CD4-positive, alpha-beta T cell treated with Interleukin-15 for 1 hour (primary cell): ENCODE measurements at places on chromosomes 6 and 20.
A peak's percentile ranks its signal among the peaks of the same experiment; 100 is the strongest.

GRCh38 chr6:108518714-108519576 lies 41.8 kb upstream of the FOXO3 start:
- DNase-seq = no peak

DNA sequence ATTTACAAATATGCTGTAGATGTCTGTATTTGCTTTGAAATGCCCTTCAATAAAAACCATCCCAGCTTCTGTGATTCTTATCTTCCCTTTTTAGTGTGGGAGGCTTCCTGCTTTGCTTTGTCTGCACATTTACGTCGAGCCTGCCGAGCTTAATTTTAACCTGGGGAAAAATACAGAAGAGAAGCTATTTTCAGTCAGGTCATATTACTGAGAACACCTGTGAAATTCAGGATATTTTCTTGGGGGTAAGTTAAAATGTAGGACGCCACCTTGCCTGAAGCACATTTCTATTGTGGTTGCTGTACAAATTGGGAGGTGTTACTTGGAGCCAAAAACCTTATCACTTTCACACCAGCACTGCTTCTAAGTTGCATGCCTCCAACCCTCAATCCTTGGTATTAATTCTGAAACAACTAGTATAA lies 43.6 kb upstream of the FUCA2 start:
- no peak for DNase-seq

GRCh38 chr6:170131351-170131750 lies 159.5 kb downstream of the DLL1 start:
- no peak for DNase-seq

DNA sequence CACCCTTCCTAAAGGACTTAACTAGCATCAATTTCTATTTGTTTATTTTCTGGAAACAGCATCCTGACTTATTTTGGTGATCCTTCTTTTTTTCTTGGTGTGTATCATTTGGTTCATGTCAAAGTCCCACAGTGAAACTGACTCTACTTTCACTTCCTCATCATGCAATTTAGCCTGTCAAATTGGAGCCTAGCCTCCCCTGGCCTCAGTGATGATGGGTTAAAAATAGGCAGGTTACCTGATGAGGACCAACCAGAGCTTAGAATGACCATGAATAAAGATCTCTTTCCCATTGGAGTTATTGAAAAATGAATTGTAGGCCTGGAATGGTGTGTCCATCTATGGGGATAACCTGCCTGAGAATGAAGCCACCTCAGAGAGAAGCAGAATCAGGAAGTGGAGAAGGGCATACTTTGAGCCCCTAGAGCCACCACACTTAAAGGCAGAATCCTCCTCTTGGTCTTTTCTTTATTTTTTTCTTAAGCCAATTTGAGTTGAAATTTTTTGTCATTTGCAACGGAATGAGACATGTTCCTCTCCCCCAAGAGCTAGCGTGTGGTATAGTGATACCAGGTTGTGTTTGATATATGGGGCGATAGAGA lies 105.6 kb downstream of the BTBD3 start:
- DNase-seq = no peak

DNA sequence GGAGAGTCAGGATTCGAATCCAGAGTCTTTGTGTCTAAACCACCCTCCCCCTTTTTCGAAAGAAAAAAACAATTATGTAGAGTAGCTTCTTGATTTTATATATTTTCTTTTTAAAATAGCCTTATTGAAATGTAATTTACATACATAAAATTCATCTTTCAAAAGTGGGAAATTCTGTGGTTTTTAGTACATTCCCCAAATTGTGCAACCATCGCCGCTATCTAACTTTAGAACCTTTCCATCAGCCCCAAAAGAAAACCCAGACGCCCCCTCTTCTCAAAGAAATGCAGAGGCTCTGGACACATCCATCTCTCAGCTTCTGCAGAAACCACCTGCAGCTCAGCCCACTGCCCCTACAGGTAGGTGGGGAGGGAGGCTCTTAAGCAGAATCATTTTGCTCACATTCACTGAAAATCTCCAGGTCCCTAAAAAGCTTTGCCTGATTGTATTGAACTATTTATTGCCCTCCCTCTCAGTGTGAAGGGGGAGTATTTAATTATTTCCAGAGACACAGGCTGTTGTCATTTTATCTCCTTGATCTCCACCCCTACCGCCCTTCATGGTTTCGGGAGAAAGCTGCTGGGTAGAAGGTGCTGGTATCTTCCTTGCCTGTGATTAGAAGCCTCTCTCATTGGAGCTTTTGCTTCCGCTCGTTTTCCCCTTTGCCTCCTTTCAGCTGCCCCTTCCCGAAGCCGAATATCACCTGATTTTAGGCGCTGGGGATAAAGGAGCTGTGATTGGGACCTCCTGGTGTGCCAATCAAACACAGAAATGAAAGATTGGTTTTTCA lies 68.7 kb upstream of the KCNG1 start:
- no peak for DNase-seq

- DNase-seq = no peak
Observed at GRCh38 chr6:74128536-74128935, 432.5 kb downstream of the CD109 start.

GRCh38 chr20:10848810-10849370 lies 175.1 kb upstream of the JAG1 start:
- no peak for DNase-seq

DNA sequence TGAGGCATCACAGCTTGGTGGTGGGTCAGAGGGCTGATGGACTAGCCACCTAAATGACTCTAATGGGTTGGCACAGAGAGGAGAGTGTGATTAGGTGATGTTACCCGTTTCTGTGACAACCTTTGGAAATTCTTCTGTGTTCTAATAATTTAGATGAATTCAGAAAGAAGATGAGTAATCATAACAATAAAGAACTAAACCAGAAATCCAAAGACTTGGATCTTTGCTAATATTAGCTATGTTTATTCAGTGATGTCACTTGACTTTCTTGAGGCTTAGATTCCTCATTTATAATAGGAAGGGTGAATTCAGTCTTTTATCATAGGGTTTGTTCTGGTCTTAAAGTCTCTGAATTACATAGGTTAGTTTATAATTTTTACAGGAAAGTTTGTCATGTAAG lies 19.9 kb downstream of the CRYBG1 start:
- no peak for DNase-seq

DNA sequence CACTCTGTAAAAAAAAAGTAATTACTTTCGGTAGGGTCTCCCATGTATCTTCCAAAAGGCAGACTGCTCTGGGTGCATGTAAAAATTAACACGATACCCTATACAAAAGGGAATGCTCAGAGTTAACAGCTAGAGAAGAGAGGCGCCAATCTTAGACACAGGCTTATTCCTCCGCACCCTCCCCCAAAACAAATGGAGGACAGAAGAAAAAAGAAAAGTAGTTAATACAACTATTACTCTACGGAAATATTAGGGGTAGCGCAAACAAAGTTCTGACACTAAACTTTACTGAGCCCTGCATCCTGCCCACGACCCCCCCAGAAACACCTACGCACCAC lies 331 bp upstream of the UFL1 start:
- no peak for DNase-seq

DNA sequence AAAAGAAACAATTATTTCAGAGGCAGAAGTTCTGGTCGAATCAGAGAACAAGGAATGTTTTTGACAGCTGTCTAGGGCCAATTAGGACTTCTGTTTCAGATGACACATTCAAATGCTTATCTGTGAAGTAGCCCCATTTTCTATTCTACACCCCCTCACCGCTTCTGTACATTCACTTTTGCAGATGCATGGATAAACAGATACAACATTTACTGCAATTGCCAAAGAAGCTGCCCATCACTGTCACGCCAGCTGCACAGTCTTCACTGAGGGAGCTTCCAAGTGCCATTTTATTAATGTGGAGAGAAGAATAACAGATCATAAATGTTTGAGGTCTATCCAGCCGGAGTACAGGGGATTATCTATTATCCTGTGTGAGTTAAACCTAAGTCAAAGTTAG lies 426.8 kb upstream of the ARID1B start:
- DNase-seq = no peak

- no peak for DNase-seq
Observed at GRCh38 chr6:34982424-34982852, 93.4 kb downstream of the ANKS1A start.

DNA sequence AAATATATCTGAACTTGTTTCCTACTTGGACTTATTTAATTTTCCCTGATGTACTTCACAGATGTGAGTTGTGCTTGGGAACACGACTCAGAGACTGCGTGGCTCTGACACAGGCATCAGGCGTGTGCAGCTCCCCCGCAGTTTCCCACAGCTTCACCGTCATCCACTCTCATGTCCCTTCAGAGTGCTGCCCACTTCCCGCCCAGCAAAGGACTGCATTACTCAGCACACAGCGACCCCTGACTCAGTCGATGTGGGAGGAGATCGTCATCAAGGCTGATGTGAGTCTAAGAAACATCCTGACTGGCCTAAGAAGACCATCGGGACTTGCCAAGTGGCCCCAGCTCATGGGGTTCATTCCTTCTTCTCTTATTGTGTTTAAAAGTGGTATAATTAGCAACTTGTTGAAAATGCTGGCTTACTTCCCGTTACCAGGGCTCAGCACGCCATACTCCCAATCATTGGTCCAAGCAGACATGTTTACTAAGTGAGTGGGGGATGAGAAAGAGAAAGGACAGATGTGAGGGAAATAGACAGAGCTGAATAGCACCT lies 539.4 kb upstream of the JARID2 start:
- peak; percentile 53 for DNase-seq

GRCh38 chr6:87724983-87725811 lies 23.2 kb upstream of the AKIRIN2 start:
- DNase-seq = no peak

- no peak for DNase-seq
Observed at GRCh38 chr6:83252719-83253118, 59.6 kb downstream of the RWDD2A start.

DNA sequence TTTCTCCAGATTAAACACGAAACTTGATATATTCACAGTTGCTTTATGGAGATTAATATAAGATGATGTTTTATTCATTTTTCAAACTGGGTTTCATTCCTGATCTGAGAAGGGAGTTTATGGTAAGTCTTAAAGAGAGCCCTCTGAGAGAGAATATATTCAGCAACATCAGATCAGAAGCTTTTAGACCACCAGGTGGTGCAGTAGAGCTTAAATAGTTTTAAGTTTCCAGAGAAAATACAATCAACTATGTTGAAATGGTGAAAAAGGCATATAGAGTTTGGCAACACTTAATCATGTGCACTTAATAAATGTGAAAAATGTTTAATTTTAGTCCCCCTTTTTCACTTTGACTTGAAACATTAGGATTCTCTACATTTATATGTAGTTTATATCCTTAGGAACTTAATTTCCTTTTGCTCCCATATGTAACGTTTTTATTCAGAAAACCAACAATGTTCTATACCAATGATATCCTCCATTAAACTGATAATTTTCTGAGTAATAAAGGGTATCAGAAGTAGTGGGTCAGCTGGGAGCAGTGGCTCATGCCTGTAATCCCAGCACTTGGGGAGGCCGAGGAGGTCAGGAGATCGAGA lies 86.4 kb upstream of the CLDN20 start:
- DNase-seq = no peak

DNA sequence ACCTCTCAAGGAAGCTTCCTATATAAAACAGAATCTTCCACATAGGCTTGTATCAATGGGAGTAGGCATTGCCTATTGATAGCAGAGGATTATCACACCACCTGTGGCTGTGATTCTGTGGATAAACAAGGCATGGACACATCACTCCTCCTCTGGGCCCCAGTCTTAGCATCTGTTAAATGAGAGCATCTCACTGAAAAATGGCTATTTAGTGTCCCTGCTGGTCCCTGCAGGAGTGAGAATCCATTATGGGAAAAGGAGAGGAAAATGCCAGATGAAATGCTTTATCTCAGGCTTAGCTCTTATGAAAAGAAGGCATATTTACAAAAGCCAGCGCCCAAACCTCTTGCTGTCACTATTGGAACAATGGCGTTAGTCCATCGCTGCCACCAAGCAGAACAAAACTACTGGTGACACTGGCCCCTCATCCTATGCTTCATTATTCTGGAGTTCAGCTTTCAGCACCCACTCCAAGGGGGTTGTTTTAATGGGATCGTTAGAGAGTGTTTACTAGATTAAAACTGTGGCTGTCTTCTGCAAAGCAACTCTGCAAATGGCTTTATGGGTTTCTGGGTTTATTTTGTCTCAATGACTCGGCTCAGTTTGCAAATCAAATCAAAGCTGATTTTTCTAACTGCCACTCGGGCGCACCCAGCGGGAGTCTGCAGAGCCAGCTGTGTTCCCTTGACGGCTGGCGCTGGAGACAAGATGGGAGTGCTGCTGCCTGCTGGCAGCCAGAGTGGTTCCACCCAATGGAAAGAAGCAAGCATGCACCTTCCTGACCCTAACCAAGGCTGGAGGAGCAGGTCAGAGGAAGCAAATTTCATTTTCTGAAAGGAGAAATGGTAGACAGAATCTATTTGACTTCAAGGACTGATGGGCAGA lies 658.8 kb upstream of the CHD6 start:
- no peak for DNase-seq

- DNase-seq = no peak
Observed at GRCh38 chr6:3916211-3916610, 67.0 kb downstream of the FAM50B start.

DNA sequence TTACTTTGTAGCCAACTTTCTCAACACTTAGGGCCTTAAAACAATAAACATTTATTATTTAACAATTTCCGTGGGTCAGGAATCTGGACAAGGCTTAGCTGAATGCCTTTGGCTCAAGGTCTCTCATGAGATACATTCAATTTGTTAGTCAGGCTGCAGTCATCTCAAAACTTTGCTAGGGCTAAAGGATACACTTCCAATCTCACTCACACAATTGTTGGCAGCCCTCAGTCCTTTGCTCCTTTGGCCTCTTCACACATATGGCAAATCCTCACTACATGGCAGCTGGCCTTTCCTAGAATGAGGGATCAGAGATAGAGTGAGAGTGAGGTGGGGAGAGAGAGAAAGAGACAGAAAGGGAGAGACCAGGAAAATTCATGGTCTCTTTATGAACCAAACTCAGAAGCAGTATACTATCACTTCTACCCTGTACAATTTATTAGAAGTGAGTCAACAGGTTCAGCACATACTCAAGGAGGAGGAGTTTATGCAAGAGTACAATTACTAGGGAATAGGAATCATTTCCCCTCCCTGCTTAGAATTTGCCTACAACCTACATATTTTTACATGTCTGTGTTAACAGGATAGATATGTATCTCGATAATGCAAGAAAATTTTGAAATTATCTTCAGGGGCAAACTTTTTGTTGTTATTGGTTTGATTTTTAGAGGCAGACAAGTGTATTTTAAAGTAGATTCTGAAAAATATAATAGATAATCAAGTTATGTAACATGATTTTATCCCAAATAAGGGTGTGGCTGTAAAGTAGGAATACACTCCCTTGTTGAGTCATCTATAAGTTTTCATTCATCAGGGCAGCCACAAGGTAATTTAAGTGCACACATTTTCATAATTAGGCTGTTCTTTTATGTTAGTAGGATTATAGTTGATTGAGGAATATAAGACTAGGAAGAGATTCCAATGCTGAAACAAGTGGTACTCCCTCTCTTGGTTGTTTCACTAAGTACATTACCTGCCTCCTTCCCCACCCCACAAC lies 85.9 kb upstream of the HMGCLL1 start:
- DNase-seq = no peak

DNA sequence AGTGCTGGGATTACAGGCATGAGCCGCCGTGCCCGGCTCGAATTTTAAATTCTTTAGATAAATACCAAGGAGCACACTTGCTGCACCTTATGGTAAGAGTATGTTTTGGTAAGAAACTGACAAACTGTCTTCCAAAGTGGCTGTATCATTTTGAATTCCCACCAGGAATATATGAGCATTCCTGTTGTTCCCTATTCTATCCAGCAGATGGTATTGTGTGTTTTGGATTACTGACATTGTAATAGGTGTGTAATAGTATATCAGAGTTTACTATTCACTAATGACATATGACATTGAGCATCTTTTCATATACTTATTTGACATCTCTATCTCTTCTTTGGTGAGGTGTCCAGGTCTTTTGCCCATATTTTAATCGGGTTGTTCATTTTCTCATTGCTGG lies 40.5 kb downstream of the TGM6 start:
- no peak for DNase-seq
